ENCODE measurements at places on chromosomes 7 and 10.

DNA sequence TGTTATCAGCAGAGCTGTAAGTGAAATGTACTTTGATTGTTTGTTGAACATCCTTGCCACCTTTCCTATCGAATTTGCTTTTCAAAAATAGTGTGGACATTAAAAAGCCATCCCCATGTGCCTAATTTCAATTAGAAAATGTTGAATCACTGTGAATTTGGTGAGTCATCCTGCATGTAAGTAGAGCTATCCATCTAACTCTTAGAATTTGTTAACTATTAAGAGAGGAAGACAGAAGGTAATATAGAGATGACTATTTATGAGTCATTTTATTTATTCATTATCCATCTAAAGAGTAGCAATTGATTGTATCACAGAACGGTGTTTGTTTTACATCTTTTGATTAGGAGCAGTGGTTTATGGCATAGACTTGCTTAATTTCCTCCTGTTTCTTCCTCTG is 154.7 kb downstream of the MGMT start:
- no peak for DNase-seq

DNA sequence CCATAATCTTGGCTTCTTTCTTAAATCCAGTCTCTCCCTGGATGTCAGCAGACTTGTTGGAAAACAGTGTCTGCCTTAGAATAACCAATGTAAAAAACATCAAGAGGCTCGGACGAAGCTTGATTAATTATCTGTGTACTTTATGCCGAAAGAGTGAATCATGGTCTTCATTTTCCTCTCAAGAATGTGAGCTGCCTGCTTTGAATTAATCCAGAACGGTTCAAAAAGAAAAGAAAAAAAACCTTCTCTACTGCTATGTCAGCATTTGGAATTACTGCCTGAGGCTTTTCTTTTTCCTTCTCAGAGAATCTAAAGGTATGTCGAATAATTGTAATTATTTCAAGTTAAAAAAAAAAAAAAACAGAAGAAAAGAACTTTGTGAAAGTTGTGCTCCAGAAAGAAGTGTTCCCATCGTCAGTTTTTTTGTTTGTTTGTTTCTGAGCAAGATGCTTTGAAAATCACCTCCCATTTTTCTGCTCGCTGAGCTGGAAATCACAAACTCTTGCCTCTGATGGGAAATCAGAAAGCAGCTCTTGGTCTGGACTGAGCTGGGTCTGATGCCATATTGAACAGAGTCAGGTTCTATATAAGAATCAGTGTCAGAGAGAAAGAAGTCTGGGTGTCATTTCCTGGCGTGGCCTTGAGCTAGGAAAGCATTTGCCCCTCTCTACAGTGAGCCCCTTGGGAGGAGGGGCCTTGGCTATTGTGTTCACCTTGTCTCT is 20.2 kb downstream of the PLPP4 start:
- DNase-seq, result no peak

DNA sequence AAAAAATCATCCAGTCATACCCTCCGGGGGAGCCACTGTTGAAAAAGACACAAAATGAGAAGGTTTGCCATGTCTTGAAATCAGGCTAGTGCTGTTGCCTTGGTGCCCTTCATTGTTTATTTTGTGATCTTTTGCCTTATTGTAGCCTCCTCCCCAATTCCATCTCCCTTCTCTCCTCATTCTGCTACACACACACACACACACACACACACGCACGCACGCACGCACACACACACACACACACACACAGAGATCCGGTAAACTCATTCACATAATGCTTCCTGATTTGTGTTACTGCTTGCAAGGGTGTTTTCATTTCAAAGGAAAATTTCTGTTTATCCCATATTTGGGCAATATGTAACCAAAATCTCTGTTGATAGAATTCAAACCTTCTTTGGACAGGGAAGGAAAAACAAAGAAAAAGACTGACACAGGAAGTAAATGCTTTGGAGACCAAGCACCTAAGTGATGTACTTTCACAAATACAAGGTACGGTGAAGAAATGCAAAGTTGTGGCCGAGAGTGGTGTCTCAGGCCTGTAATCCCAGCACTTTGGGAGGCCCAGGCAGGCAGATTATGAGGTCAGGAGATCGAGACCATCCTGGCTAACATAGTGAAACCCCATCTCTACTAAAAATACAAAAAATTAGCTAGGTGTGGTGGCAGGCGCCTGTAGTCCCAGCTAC is 141.1 kb upstream of the CDK13 start:
- no peak for DNase-seq

GRCh38 chr7:24921362-24921679 is 58.7 kb downstream of the OSBPL3 start:
- DNase-seq, result no peak

GRCh38 chr10:50385624-50386023 is 134.3 kb upstream of the ASAH2 start:
- no peak for DNase-seq

- no peak for DNase-seq
These were observed 852.9 kb downstream of the SORCS1 start for GRCh38 chr10:106311590-106311989.

DNA sequence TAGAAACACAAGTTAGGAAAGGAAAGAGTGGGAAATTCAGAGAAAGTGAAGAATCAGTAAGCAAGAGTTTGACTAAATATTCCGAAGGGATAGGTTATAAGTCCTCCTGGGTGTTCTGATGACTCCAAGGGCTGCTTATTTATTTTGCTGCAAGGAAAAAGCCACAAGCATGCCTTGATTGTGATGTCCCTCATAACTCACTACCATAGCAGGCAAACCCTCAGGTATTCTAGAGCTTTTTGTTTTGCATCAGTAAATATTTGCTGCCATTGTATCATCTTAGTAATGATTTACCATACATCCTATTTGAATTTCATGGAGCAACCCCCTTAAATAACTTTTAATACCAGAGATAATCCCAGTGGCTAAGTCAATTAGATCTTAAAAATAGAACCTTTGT is 688.1 kb downstream of the SUGCT start:
- DNase-seq, result no peak

- DNase-seq, result no peak
These were observed 5.9 kb downstream of the HOXA13 start for GRCh38 chr7:27194002-27194352.

GRCh38 chr10:71423250-71423649 is 26.5 kb downstream of the CDH23 start:
- no peak for DNase-seq

DNA sequence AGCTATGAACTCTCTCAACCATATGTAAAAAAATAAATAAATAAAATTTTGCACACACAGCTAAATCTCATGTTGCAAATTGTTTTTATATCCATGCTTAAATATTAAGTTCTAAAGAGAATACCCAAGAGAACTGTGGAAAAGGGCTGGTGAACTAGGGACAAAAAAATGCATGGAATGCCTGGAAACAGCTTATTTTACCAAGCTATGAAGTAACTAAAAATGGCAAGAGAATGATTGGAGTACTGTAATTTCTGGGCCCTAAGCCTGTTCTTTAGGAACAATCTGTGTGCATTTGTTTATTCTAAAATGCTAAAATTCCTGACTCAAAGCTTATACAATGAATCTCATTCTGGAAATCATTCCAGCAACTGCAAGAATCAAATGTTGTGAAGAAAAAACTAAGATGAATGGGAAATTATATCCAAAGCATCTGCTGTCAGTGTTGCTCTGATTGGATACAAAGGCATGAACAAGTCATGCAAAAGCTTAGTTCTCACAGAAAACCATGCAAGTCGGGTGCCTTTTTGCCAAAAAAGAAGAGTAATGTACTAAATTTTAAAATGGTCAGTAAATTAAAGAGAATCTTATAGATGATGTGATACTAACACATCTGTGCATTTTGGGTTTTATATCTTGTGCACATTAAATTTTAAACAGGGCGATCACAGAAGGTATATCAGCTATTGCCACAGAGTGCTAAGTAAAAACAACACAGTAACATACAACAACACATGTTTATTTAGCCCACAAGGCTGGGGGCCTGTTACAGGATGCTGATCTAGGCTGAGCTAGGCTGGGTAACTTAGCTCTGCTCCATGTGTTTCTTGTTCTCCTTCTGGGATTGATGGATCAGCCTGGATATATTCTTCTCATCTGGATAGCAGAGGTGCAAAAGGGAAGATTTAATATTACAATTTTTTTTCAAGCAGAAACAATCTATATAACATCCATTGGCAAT is 453.5 kb upstream of the SEMA3A start:
- DNase-seq, result no peak

DNA sequence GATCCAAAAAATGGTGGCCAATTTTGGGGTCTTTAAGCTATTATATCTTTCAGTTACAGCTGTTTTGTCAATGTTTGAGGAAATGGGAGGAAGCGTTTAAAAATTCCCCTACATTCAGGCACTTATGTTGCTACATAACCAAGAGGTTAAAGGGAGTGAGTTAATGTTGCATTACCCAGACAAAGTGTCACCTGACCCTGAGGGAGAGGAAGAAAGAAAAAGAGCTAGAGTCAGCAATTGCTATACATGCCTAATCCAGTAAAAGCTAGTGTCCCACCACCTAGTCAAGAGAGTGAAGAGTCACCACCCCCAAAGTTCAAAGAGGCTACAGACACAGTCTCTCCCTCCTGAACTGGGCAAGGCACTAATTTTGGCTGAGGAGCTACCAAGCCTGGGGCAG is 69.5 kb upstream of the ZNF92 start:
- DNase-seq, result no peak

DNA sequence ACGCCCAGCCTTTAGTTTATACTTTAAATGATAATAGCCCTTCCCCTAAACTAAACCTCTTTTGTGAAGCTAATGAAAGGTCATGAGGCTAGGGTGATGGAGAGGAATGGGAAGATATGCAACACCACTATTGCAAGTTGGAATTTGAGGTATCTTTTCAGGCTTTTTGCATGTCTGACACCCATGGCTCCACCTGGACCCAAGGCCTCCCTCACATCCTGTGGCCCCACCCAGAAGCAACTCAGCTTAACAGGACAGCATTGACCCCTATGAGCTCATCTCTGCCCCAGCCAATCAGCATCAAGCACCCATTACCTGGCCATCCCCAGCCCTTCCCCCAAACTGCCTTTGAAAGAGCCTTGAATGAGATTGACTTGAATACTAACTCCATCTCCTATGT is 674.2 kb upstream of the NRP1 start:
- DNase-seq, result no peak

- DNase-seq, result no peak
These were observed 13.8 kb downstream of the SUFU start for GRCh38 chr10:102517553-102517952.

GRCh38 chr10:105073999-105074398 is 432.9 kb downstream of the SORCS3 start:
- DNase-seq, result no peak

- no peak for DNase-seq
These were observed 80.8 kb downstream of the ZNF467 start for GRCh38 chr7:149692557-149692982.

- no peak for DNase-seq
These were observed 245.9 kb upstream of the RHOBTB1 start for GRCh38 chr10:61189912-61190311.

DNA sequence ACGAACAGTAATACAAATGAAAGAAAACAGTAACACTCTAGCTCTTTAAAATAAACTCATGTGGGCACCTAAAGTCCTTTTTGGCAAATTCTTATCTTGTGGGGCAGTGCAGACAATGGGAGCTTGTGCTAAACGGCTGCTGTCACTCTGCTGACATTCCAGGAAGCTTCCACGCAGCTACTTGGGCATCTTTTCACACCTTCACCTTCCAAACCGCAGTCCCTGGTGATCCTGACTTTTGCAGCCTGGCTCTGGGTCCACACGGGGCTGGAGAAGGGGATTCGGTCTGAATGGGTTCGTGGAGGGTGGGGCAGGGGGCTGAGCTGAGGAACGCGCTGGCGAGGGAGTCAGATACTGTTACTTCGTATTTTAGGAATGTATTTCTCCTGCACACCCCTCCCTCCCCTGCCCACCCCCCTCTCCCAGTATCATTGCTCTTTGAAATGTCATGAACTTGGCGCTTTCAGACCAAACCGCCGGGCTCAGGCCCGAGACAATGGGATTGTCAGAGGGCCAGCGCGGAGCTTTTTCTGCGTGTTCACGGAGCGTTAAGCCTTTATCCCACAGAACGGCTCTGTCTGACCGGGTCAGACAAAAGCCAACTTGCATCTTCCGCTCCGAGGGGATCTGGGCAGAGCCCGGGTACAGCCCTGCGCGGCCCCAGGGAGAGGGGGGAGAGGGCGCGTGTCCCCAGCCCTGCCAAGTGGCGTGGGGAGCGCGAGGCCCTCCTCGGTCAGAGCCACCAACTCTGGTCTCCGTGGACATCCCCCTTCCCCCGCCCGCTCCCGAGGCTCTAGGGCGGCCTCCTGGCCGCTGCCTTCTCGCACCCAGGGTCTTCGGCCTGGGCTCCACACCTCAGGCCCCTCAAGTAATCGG is 76.7 kb upstream of the EN2 start:
- DNase-seq, result no peak

GRCh38 chr7:117800841-117801240 is 72.4 kb downstream of the CTTNBP2 start:
- DNase-seq, result no peak

GRCh38 chr10:107692072-107692471 is 527.6 kb upstream of the SORCS1 start:
- DNase-seq, result no peak

DNA sequence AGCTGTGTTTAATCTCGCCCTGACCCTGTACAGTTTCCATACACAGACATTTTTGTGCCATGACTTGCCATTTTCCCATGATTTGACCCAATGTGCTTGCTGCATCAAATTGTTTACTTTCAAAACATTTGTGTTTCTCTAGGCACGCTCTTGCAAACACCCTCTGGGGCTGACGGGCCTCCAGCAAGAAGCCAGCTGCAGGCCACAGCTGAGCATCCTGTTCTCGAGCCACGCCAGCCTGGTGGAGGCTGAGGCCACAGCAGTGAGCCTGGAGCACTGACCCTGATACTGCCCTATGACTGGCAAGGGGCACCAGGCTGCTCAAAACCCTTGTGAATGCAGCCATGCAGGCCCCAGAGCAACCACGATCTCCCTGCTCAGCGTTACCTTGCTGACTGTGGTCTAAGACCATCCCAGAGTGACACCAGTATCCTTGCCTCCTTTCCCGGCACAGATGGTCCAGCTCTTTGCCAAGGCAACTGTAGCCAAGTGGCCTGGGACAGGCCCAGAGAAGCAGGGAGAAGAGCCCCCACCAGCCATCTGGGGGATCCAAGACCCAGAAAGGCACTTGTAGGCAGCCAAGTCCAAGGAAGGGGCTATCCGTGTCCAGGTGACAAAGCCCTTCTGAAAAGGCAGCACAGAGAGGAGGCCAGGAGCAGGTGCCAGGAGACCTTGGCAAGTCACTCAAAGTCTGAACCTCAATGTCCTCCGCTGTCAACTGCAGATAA is 78.5 kb downstream of the OAT start:
- DNase-seq, result no peak
